Left ventricle myocardium superior (tissue), 1 donor: ENCODE measurements at places on chromosomes 1 and 21. TPM values are rescaled to one million over a fixed set of nuclear protein-coding genes. Genes with fewer than 3 reads are reported as not detected.

The ALX3 gene
- total RNA-seq: not detected

The GCSAML gene
- total RNA-seq: not detected

The MAP3K21 gene
- total RNA-seq: 0.50 TPM

The AUNIP gene
- not detected for total RNA-seq

The AGT gene
- 54.9 TPM for total RNA-seq

The NEXN gene
- total RNA-seq: 365 TPM

The NR5A2 gene
- total RNA-seq: 1.7 TPM

The RLF gene
- total RNA-seq: 13.4 TPM

The ITLN1 gene
- 65.8 TPM for total RNA-seq

The PRXL2B gene
- total RNA-seq: 11.2 TPM

The PADI3 gene
- total RNA-seq: not detected

The RGS1 gene
- total RNA-seq: 0.59 TPM

The CD52 gene
- total RNA-seq: 6.3 TPM

The KLHDC9 gene
- 5.2 TPM for total RNA-seq

The CCNL2 gene
- 61.0 TPM for total RNA-seq

The OSCP1 gene
- 3.8 TPM for total RNA-seq

The PTPN22 gene
- total RNA-seq: 0.40 TPM

The GSTM1 gene
- not detected for total RNA-seq

The AZIN2 gene
- 3.3 TPM for total RNA-seq
